Effector CD8-positive, alpha-beta T cell (primary cell): ENCODE measurements at places on chromosomes 6 and 20.

- DNase-seq: no peak
These were observed 84.9 kb upstream of the TGM3 start for GRCh38 chr20:2210646-2211552.

- DNase-seq: no peak
These were observed 17.5 kb downstream of the AGPAT4 start for GRCh38 chr6:161256407-161256806.

- no peak for DNase-seq
These were observed 20.4 kb downstream of the DSTN start for GRCh38 chr20:17590245-17590644.

- no peak for DNase-seq
These were observed 7.6 kb downstream of the GLP1R start for GRCh38 chr6:39056191-39056590.

- no peak for DNase-seq
These were observed 12.1 kb downstream of the PRPH2 start for GRCh38 chr6:42710316-42710715.

GRCh38 chr6:132132924-132133639 lies 181.9 kb upstream of the CCN2 start:
- DNase-seq: no peak

DNA sequence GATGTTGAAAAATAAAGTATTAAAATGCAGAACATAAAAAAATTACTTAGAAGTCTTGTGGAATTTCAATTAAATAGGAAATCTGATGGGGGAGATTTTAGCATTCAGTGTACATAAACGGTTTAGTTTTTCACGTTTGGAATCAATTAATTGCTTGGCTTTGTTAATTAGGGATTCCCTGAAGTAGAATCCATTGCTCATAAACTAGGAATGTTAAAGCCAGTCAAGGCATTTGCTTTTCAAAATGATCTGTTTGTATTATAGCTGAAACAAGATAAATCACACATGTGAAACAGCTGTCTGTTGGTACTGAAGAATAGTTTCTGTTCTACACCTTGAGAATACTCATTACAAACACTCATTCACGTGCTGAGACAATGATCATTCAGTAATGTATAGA lies 297.9 kb downstream of the TBC1D7 start:
- DNase-seq: no peak

GRCh38 chr6:167720456-167721285 lies 106.0 kb upstream of the AFDN start:
- DNase-seq: no peak

DNA sequence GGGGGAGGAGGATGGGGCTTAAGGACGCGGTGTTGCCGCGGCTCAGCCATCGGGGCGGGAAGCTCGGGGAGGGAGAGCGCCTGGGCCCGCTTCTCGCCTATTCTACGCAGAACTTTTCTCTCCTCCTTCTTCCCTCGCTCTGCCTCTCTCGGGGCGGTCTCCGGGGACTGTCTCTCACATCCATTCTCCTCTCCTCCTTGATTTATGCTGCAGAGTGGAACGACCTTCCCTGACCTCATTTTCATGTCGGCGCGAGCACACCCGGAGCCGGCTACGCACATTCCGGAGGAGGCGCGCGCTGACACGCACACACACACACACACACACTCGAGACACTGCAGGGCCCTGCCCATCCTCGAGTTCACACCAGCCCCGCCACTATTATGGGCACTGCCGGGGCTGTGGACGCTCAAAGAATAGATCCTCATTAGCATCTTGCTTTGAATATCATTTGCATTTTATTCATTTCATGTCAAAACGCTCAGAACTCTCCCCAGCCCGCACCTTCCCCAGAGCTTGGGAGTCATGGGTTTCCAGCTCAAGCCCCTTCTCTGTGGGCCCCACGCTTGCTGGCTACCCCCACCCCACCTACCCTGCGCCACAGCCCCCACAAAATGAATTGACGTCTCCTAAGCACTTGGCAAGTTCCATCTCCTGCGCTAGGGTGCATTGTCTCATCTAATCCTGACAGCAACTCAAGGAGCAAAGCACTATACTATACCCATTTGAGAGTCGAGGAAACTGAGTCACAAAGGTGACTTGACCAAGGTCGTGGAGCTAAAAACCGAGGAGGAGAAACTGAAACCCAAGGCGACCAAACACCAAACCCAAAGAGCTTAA lies 36.8 kb downstream of the NCR2 start:
- DNase-seq: no peak

GRCh38 chr6:141878686-141879085 lies 254.0 kb upstream of the GJE1 start:
- DNase-seq: no peak

DNA sequence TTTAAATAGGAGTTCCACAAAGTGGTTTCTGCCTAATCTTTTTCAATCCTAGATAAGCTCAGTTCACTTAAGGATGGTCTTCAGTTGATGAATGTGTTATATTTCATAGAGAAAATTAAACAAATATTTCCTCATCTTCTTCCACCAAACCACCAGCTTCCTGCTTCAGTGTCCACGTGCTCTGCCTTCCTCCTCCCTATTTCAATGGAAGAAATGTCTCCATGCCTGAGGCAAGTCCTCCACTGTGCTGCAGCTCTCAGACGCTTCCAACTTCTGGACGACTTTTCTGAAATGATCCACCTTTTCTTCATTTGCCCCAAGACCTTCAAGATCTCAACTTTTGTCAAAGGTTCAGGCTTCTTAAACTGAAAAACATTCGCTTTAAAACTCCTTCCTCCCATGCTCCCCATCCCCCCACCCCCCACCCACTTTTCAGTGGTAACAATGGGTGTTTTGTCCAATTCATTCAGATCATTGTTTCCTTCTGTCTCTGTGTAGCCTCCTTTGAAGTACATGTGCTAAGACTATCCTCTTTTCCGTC lies 25.3 kb upstream of the FABP7 start:
- DNase-seq: no peak

GRCh38 chr20:43220612-43221011 lies 30.9 kb upstream of the PTPRT start:
- DNase-seq: no peak

- DNase-seq: no peak
These were observed 186.2 kb upstream of the SYNDIG1 start for GRCh38 chr20:24283186-24283585.

GRCh38 chr20:62066339-62066982 lies 780 bp upstream of the TAF4 start:
- peak; percentile 44 for DNase-seq

GRCh38 chr6:56232436-56232835 lies 14.9 kb downstream of the COL21A1 start:
- DNase-seq: no peak

DNA sequence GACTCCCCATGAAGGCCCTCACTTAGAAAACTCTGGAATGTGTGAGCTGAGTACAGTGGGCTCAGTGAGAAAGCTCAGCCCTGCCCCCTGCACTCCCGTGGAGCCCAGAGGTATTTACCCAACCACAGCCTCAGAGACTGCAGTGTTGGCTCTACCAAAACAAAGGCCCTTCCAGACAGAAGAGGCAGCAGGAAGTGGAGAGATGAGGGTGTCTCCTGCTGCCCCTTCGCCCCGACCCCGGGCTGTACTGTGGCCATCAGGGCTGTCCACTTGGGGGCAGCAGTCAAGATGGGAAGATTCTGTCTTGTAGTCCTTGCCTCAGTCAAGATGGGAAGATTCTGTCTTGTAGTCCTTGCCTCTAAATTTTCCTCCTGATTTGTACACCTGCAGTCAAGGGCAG lies 341.3 kb downstream of the TAF4 start:
- DNase-seq: no peak

- DNase-seq: no peak
These were observed 130.7 kb downstream of the ALDH8A1 start for GRCh38 chr6:134819236-134819635.

- DNase-seq: no peak
These were observed 65.2 kb downstream of the CDC5L start for GRCh38 chr6:44452725-44453124.

DNA sequence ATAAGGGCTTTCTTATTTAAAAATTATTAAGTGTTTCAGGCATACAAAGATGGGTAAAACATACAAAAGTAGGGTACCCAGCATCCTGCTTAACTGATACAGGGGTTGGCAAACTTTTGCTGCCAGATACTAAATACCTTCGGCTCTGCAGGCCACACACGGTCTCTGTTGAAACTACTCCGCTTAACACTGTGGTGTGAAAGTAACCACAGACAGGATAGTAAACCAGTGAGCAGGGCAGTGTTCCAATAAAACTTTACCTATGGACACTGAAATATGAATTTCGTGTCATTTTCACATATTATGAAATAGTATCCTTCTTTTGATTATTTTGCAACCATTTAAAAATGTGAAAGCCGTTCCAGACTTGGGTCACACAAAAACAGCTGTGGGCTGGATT lies 92.4 kb downstream of the EYA2 start:
- no peak for DNase-seq

GRCh38 chr20:38650010-38650409 lies 48.4 kb downstream of the ARHGAP40 start:
- no peak for DNase-seq

- DNase-seq: no peak
These were observed 38.0 kb upstream of the NR2E1 start for GRCh38 chr6:108127826-108128225.

GRCh38 chr6:38264605-38265004 lies 375.1 kb downstream of the BTBD9 start:
- no peak for DNase-seq

GRCh38 chr6:46832816-46833215 lies 39.6 kb downstream of the MEP1A start:
- no peak for DNase-seq

DNA sequence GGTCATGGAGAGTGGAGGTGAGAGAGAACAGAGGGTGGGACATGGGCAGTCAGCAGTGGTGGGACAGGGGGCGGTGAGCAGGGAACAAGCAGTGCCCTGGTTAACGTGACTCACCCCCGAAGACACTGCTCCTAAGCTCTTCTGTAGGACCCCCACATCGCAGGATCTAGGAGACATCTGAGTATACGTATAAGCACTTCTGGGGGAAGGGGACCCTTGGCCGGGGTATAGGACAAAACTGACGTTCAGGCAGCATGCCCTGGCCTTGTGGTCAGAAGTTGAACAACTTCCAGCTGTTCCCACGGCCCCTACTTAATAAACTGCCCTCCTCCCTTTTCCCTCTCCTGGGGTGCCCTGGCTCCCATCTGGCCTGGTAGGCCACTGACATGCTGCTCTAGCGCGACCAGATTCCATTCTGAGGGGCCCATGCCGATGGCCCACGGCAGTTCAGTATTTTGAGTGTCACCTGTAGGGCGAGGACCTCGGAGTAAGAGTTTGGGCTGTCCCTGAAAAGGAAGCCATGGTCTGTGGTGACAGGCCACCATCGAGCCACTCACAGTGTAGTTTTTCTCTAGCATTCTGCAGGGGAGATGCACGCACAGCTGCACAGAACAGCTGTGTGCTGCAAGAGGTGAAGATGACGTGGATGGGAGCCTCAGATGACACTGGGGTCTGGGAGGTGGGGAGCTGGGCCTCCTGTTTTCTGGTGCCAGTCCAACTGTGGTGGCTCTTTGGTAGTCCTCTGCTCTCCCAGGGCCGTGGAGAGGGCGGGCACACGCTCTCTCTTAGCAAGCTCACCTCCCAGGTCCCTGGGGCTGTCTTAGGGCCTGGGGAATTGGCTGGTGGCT lies 38.4 kb downstream of the PPP1R3G start:
- no peak for DNase-seq
